H1 (cell line): ENCODE measurements at places on chromosomes 2 and 18. TPM values are rescaled to one million over a fixed set of nuclear protein-coding genes. Genes with fewer than 3 reads are reported as not detected.

- DNase-seq: no peak
These were observed 31.0 kb upstream of the PTH2R start for GRCh38 chr2:208375491-208376068.

DNA sequence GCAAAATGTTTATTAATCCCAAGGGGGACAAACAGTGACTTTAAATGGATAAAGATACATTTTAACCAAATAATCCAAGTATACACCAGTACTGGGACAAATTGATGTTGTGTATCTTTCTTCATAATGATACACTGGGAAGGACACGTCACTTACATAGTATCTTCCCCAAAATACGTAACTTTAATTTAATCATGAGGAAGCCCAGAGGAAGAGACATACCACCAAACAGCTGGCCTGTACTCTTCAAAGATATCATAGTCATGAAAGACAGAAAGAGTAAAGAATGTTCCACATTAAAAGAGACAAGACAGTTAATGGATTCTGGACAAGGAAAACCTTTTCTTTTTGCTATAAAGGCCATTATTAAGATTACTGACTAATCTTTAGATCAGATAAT is 37.1 kb downstream of the AGFG1 start:
- no peak for DNase-seq

- DNase-seq: no peak
These were observed 106.7 kb upstream of the NABP1 start for GRCh38 chr2:191571163-191571769.

DNA sequence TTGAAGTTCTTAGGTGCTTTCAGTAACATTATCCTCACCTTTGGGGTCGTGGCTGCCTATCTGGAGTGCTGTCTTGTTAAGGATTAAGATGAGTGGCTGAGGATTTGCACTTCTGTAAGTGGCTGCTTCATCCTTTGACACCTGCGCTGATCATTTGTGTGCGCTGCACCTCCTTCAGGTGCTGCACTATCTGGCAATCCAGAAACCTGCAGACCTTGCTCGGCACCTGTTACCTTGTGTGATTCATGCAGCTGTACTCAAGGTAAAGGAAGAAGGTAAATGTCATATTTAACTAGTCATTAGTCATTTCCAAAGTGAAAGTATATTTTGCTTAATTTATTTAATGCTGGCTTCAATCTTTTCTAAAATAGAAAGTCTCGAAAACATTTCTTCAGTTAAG is 110.3 kb downstream of the RAB3GAP1 start:
- DNase-seq: no peak

- no peak for DNase-seq
These were observed 453.1 kb downstream of the CMPK2 start for GRCh38 chr2:6412533-6413091.

DNA sequence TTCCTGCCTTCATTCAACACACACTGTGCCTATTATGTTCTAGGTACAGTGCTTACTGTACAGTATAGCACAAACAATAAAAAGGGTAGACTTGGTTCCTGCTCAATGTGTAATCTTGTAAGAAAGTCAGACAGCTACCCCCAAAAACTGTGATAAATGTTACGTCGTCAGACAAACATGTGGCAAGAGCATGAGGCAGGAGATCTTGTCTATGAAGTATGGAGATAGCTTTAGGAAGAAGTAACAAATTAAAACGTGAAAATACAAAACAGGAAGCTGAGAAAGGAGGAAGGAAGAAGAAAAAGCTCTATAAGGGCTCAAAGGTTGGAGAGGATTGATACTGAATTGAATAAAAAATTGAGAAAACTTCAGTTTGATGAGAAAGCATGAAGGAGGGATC is 276.2 kb upstream of the HNRNPA3 start:
- DNase-seq: no peak

GRCh38 chr2:20224716-20225293 is at the start of gene SDC1:
Gene SDC1, minus strand, starts transcription at chr2:20225130. Its CDS starts 263 bp downstream, at chr2:20224867.
- DNase-seq: peak; percentile 79

DNA sequence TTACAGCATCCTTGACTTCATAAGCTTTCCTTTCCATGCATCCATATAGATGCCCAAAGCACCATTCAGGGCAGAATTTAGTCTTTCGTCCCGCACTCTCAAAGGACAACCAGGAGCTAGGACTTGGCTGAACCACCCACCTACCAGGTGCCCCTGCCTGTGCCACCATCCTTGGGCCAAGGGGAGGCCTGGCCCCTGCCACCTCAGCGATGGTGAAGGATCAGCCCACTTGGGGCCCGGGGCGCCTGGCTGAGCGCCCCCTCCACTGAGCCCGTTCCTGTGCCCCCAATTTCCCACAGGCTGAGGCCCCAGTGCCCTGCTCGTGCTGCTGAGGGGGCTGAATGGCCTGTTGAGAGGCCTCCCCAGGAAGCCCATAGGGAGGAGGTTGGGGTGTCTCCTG is 33.3 kb upstream of the ALPP start:
- no peak for DNase-seq

DNA sequence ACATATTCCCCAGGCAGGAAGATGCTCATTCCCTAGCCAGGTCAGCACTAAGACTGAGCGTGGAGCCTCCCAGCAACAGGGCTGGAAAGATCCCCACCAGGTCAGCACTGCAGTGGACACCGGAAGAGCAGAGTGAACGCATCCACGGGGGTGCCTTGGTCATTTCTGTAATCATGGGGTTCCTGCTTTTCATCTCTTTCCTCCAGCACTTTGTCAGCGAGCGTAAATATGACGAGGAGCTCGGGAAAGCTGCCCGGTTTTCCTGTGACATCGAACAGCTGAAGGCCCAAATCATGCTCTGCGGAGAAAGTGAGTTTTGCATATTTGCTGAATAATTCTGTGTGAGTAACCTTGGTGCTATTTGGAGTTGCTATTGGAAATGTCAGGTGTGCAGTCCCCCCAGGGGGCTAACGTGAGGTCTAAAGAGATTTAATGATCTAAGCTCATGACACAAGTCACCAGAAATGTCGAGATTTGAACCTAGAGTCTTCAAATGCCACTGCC is 40.1 kb downstream of the KCTD18 start:
- no peak for DNase-seq

DNA sequence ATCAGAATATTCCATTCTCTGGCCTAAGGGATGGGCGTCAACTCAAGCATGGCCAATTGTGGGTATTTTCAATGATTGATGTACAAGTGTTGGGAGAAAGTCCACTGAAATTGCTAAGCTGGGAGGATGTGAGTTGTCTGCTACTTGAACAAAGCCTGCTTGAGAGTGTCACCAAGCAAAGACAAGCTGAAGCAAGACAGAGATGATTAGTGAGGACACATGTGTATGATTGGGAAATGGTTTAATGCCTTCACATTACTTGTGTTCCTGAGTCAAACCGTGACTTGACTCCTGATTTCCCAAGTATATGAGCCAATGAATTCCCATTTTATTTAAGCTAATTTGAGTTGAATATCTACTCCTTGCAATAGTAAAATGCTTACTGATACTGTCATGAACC is 23.7 kb upstream of the NRP2 start:
- DNase-seq: peak; percentile 0

GRCh38 chr2:137525641-137526190 is 438.6 kb upstream of the HNMT start:
- no peak for DNase-seq

GRCh38 chr2:35454966-35455638 is 900.5 kb upstream of the CRIM1 start:
- DNase-seq: no peak

Gene TMEM200C
- 8.3 and 9.6 TPM in 2 replicates for total RNA-seq

DNA sequence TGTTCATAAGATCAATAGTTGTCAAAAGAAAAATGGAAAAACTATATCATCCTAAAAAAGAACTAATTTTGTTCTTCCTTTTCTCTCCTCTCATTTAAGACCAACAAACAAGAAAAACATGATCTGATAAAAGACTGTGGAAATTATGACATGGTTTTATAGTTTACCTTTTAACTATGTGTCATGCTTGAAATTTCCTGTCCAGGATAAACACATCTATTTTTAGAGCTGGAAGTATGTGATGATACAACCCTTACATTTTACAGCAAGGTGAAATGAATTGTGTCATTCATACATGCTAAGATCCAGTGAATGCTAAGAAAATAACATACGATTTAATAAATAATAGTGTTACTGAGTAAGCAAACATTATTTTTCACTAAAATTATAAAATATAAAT is 89.9 kb downstream of the GULP1 start:
- DNase-seq: no peak

- DNase-seq: no peak
These were observed 24.4 kb upstream of the CATIP start for GRCh38 chr2:218332288-218332687.

- no peak for DNase-seq
These were observed 99.3 kb upstream of the FN1 start for GRCh38 chr2:215535125-215535668.

DNA sequence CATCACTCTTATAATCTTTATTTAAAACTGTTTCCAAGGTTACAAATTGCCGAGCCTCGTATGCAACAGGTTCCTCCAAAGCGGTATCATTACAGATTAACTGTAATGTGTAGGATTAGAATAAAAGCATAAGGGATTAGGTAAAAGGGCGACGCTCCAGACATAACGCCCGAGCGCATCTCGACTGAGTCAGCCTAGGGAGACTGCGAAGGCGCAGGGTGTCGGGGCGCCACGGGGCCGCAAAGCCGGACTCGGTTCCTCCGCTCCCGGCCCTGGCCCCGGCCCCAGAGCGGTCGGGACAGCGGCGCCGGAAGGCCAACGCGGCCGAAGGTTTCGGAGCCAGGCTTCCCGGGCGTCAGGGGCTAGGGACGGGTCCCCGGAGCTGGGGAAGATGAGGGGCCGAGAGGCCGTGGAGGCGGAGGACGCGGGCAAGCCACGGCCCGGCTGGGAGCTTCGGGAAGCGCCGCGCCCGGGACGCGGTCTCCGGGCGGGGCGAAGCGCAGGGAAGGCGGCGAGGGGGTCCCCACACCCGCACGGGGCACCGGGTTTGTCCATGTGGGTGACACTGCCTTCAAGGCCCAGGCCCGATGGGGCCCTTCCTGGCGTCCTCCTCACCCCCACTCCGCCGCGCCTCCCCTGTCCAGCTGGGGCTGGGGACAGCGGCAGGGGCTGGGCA is 12.9 kb upstream of the SIX3 start:
- DNase-seq: no peak

GRCh38 chr2:8709611-8710010 is 27.8 kb downstream of the ID2 start:
- DNase-seq: no peak

Gene ST6GAL2
- 16.2 and 17.5 TPM in 2 replicates for total RNA-seq

DNA sequence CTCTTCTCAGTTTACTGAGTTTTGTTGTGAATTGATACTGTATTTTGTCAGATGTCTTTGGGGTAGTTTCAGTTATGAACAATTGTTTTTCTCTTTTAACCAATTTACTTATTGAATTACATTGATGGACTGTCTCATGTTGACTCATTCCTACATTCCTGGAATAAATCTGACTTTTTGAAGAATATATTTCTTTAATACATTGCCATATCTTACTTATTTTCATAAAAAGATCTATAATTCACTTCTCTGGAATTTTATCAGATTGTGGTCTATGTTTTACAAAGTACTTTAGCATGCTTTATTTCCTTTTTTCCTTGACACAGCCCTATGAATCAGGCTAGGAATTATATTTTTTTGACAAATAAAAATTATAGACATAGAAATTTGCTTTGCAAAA is 268.3 kb downstream of the PLCL1 start:
- DNase-seq: no peak
